Cerebellar cortex (tissue), 1 donor: ENCODE measurements at places on chromosomes 7 and 10.

GRCh38 chr10:63696205-63696604 is 175.0 kb downstream of the REEP3 start:
- DNase-seq, result no peak

DNA sequence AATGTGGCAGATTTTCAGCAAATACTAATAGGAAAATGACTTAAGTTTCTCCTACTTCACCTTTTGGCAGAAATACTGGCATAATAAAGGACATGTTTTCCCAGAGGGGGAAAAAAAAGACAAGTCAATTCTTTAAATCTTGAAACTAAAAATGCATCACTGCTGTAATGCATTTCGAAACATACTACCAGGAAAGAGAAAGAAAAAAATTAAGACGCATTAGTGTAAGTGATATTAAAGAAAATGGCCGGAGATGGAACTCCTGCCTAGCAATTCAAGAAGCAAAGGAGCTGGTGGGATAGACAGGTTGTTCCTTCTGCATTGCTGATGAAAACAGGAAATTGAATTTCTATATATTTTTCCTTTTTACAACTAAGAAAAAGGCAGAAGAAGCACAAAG is 3.2 kb downstream of the ACTR1A start:
- DNase-seq, result no peak

DNA sequence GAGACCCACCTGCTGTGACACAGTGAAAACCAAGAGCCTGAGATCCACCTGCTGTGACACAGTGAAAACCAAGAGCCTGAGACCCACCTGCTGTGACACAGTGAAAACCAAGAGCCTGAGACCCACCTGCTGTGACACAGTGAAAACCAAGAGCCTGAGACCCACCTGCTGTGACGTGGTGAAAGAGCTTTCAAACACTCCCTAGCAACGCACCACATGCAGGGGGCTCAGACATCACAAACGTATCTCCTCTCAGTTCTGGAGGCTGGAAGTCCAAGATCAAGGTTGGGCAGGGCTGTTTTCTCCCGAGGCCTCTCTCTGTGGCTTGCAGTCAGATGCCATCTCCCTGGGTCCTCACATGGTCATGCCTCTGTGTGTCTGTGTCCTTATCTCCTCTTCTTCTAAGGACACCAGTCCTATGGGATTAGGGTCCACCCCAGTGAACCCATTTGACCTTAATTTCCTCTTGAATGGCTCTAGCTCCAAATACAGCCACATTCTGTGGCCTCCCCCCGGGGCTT is 43.8 kb downstream of the INSIG1 start:
- DNase-seq, result no peak

DNA sequence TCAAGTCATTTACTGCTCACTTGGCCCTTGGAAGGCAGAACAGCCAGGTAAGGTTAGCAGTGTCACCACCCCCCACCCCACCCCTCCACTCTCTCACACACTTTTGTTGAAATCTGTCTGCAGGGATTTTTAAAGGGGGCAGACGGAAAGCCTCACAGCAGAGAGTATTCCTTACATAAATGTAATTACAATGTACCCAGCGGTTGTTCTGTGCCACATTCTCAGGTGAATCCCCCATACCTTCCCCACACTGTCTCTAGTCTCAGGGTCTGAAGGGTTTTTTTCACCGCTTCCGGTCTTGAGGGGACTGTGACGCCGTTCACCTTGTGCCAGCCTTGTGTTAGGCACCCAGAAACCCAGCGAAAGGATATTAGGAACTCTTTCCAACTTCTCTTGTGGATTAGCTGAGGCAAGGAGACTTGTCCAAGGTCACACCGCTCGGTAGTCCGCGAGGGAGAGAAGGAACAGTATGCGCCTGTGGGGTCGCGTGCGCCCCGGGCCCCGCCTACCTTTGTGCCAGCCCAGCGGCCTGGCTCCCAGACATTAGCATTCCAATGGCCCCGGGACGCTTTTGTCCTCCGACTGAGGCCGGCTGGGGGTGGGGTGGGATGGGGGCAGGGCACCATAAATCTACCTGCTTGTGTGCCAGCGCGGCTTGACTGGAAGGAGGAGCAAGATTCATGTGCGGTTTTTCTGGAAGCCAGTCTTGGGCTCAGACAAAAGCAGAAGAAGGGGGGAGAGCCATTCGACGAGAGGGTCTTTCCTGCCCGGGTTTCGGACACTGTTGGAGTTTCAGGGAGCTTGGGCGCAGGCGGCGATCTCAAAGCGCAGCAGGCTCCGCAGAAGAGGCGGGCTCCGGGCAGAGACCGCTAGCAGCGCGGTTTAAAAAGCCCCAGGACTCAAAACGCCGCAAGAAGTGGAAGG is 4.5 kb downstream of the NEUROG3 start:
- no peak for DNase-seq

DNA sequence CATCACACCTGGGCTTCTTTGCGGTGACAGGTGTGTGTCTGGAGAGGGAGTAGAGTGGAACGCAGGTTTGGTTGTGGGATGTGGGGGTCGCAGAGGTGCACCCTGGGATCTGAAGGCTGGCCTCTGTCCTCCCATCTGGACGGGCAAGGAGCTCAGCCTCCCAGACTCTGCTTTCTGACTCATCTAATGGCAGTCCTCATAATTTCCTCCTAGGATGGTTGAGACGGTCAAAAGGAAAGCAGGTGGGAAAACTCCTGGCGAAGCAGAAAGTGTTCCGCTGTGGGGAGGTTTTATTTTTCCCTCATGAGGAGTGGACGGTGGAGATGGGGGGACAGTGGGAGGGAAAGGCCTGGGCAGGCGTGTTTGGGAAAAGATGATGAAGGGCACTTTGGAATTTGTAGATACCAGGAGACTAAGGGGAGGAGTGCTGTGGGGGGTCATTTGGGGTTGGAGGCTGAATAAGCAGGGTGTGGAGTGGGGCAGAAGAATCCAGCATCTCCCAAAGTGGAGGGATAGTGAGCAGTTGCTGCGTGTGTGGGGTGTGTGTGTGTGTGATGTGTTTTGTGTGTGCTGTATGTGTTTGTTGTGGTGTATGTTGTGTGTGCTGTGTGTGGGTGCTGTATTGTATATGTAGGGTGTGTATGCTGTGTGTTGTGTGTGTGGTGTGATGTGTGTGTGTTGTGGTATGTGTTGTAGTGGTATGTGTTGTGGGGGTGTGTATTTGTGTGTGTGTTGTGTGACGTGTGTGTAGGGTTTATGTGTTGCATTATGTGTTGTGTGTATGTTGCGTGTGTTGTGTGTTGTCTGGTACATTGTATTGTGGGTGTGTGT is 97.2 kb upstream of the PODXL start:
- no peak for DNase-seq
